ENCODE measurements at places on chromosomes 7 and 10.

GRCh38 chr7:95398155-95398940 lies 2.2 kb upstream of the PON3 start:
- peak; percentile 10 for DNase-seq

DNA sequence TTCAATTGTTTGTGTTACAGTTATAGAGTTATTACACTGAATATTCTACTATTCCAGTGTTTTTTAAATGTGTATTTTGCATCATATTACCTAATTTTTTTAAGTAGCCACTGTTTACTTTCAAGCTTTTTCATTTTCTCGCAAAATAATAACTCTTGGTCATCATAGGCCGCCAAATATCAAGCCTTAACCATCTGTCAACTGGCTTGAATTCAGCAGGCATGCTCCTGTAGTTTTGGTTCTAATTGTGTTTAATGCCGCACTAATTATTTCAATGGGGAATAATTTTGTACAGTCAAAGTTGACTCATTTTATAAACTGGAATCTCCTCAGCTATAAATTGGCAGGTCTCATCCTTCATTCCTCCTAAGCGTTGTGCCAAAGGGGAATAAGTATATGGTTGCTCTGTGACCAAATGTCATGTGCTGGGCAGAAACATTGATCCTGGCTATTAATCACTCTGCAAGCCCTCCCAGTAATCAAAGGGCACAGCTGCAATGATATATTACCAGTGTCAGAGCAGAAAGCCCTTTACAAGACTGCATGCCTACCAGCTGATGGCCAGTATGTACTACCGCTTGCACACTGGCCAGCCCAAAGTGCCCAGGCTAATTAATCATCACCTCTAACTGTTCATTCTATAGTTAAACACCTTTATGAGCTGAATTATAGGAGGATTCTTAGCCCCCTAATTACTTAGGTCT lies 74.8 kb downstream of the SKAP2 start:
- DNase-seq: peak; percentile 15

- DNase-seq: no peak
These were observed 62.1 kb upstream of the AQP1 start for GRCh38 chr7:30849565-30849964.

DNA sequence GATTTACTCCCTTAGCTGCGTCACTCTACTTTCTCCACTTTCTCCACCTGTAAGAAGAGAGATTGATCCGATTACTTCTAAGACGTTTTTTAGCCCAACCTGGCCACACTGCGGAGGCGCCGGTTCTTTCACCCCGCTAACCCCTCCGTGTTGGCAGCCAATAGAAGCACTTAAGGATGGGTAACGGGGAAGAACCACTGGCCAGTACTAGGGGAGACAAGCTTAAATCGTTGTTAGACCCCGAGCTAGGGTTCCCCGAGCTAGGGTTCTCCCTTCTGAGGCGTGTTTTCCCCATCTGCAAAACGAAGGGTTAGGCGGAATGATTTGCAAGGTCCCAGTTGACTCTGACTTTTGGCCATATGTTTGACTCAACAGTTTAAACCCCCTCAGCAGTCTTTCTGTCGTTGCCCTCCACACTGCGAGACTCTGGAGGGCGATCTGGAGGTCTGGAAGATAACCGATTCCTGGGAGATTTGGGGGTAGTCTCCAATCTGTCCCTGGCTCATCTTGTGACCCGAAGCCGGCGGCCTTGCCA lies 644 bp downstream of the UMAD1 start:
- DNase-seq: no peak

DNA sequence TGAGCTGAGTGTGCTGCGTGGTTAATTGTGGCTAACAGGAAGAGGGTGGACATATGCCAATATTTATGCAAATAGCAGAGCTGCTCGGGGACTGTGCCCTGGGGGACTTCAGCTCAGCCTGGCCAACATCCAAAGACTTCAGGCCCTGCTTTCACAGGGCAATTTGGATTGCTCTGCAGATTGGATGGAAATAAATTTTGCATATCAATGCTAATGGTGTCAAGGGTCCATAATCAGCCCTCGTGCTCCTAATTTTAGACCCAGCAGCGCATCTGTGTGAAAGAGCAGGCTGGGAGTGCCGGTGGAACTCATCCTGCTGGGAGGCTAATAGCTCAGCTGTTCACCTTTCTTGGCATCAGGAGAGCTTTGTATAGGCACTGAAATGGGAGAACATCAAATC lies 270.1 kb downstream of the TCERG1L start:
- peak; percentile 60 for DNase-seq

DNA sequence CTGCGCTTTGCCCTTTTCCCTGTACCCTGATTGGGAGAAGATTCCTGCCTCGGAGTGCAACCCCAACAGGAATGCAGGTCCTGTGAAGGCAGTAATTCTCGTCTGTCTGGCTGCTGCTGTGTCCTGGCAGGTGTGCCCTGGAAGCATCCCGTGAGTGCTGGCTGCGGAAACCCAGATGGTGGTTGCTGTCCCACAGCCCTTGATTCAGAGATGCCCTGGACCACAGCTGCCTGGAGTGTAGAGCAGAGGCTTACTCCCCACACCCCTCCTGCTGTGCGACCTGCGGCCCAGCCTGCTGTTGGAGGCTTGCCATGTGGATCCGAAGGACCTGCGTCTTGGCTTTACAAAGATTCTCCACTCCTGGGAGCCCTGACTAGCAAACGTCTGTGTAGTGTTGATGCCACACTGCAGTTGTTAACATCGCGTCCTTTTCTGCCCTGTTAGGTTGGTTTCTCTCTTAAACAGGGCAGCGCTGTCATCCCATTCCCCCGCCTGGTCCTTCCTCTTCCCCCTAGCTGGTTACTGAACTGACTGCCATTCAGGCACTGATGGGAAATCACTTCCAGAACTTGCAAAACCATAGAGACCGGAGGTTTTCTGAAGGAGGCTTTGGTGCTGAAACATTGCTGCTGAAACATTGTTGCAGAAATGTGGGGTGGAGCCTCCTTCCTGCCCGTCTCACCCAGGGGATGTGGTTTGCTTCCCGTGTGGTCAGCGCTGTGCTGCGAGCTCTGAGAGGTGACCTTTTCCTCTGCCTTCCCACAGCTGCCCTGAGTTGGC lies 53.3 kb downstream of the DNAJB6 start:
- DNase-seq: no peak

- DNase-seq: no peak
These were observed 68.7 kb downstream of the MBL2 start for GRCh38 chr10:52703898-52704297.

GRCh38 chr10:101087965-101088364 lies 26.2 kb downstream of the KAZALD1 start:
- no peak for DNase-seq

- no peak for DNase-seq
These were observed 118.0 kb upstream of the RHOBTB1 start for GRCh38 chr10:61061923-61062504.

GRCh38 chr7:26156451-26157420 lies 4.7 kb downstream of the NFE2L3 start:
- no peak for DNase-seq

- no peak for DNase-seq
These were observed 14.3 kb downstream of the MAD1L1 start for GRCh38 chr7:2218444-2218785.

DNA sequence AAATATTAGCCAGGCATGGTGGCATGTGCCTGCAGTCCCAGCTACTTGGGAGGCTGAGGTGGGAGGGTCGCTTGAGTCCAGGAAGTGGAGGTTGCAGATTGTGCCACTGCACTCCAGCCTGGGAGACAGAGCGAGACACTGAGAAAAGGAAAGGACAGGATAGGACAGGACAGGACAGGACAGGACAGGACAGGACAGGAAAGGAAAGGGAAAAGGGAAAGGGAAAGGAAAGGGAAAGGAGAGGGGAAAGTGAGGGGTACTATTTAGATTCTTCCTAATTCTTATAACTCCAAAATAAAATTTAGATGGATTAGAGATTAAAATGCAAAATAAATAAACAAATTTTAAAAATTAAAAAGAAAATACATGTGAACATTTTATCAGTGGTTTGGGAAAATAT lies 58.7 kb downstream of the PIK3AP1 start:
- DNase-seq: no peak

DNA sequence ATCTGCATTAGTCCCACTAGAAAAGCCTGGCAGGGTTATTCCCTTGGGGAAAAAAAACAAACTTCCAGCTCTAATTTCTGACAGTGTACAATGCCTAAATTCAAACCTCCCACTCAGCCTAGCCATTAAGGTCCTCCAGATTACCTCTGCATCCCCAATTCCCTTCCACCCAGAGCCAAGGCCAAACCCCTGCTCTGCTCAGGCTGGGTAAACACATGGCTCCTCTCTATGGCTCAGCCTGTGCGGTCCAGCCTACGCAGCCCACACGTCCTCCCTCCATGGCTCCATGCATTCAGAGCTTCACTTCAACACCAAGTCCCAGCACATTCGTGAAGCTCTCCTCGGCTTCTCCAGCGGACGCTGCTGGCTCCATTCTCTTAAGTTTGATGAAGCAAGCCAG lies 5.2 kb downstream of the DLG5 start:
- no peak for DNase-seq

DNA sequence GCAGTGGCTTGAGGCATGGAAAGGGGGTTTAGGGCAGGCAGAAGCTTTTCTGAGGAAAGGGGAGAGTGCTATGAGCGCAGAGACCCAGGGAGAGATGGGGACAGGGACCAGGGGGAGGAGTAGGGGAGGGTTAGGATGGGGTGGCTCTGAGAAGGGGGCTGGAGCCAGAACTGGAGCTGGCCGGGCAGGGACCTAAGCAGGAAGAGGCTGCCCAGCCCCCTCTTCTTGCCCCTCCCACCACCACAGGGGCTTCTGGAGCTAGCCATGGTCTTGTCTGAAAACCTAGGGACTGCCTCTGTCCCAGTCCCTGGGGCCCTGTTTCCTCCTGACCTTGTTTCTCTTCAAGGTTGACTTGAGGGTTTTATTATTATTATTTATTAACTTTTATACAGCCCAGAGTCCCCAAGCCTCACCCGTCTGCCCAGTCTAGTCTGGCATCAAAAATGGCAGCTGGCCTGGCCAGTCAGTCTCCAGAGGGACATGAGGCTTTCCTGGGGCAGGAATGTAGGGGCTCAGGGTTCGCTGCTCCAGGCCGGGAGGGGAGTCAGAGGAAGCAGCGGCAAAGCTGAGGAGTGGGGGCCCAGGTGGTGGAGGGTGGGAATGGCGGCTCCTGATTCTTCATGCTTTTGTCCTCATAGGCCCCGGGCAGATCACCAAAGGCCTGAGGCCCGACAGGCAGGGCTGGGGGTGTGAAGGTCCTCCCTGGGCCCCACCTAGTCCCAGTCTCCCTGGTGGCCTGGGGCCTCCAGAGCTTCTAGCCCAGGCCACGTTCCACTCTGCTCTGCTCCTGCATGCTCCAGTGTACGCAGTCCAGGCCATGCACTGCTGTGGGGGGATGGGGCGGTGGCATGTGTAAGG lies 5.7 kb downstream of the TRIM8 start:
- DNase-seq: no peak

DNA sequence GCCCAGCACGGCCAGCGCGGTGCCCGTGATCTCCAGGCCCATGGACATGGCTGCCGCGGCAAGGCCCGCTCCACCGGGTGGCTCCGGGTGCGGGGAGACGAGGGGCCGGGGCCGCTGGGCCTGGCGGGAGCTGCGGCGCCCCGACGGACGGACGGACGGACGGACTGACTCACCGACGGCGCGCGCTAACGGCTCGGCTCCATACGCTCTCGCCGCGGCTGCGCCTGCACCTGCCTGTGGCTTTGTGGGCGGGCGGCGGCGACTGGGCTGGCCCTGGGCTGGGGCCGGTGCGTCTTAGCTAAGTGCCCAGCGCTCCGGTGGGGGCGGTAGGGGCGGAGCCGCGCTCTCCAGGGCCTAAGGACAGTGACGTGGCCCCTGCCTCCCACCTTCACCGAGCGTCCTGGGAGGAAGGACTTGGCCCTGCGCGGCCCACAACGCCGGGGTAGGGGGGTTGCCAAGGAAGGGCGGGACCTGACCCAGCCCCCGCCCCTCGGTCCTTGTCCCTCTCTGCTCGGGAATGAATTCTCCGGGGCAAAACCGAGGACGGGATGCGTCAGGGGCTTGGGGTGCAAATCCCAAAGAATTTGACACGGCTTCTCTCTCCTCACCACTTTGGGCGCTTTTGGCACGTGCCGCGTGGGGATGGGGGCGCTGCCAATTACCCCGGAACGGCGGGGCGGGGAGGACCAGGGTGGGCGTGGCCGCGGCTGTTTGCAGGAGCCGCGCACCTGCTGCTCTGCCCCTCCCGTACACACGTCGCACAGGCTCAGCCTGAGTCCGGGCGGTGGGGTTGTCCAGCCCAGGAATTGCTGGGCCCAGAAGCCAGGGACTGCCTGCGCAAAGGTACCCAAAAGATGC lies at the start of gene CLDN3:
Gene CLDN3, minus strand, starts transcription at position 269 of the 858 bp plus-strand sequence. Its CDS starts 221 bp downstream, at position 48.
- DNase-seq: peak; percentile 94

GRCh38 chr10:89025453-89025852 lies 34.9 kb downstream of the FAS start:
- no peak for DNase-seq

- no peak for DNase-seq
These were observed 213.4 kb downstream of the GPR37 start for GRCh38 chr7:124552217-124552616.

DNA sequence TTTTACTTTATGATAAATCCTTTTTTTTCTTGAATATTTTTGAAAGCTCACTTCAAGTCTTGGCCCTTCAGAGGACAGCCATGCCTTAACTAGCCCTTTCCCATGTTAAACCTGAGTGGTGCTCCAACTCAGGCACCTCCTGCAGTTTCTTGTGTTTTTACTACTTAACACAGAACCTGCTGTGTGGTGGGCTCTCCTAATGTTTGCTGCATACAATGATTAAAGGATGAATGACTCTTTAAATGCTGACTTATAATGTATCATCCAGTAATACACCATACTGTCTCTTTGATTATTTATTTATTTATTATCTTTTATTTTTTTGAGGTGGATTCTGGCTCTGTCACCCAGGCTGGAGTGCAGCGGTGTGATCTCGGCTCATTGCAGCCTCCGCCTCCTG lies 179.4 kb downstream of the SEMA3E start:
- no peak for DNase-seq

DNA sequence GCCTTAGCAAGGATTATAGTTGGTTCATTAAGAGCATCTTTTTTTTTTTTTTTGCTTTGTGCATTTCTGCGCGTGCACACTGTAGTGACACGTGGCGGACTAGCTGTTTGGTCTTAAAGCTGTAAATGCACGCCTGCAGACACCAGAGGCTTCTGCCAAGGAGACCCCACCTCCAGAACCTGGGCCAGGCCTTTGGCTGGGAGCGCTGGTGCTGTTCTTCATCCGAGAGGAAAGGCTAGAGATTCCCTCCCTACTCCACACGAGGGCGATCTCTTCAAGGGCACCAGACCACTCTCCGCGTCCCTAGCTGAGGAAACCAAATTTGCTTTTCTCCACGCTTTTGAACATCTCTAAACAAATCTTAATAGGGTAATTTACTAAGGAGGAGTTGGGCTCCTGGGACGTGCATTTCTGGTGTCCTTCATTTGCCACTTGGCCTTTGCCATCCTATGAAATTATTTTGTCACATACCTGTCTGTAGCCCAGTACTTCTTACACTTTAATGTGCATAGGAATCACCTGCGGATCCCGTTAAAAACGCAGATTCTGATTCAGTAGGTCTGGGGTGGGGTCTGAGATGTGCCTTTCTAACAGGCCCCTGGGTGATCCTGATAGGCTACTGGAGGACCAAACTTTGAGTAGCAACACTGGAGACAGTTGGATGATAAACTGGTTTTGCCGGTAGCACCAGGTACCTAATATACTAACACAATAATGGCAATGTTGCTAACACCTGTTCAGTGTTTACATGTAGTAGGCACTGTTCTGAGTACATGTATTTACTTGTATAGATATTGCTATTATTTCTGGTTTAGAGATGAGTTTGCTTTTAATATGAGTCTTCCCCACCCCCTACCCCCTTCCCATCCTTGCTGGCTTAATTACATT lies 1.3 kb upstream of the SLC26A5 start:
- DNase-seq: peak; percentile 79

- DNase-seq: no peak
These were observed 7.1 kb downstream of the UBE2D1 start for GRCh38 chr10:58341947-58342346.

GRCh38 chr7:142451296-142451695 lies 193.4 kb upstream of the PRSS58 start:
- DNase-seq: no peak
